ENCODE measurements at places on chromosomes 5 and 9. TPM values are rescaled to one million over a fixed set of nuclear protein-coding genes. Genes with fewer than 3 reads are reported as not detected.

DNA sequence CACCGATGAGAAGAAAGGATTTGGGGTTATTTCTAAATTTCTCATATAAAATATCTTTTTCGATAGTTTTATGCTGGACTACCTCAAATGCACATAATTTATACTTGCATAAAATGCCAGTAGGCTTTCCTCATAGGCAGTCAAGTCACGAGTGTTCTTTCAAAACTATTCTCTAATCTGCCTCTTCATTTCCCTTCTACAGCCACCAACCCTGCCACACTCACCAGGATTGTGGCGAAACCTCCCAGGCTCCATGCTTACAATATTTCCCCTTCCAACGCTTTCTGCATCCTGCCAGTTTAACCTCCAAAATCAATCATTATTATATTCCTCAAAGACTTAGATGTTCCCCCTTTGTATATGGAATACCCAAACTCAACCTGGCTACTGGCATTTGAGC is 65.4 kb downstream of the FRMD3 start:
- DNase-seq, result no peak

- DNase-seq, result no peak
Observed at GRCh38 chr5:123864578-123864977, 352.6 kb downstream of the CSNK1G3 start.

The FOXD4 gene
- total RNA-seq, result not detected

DNA sequence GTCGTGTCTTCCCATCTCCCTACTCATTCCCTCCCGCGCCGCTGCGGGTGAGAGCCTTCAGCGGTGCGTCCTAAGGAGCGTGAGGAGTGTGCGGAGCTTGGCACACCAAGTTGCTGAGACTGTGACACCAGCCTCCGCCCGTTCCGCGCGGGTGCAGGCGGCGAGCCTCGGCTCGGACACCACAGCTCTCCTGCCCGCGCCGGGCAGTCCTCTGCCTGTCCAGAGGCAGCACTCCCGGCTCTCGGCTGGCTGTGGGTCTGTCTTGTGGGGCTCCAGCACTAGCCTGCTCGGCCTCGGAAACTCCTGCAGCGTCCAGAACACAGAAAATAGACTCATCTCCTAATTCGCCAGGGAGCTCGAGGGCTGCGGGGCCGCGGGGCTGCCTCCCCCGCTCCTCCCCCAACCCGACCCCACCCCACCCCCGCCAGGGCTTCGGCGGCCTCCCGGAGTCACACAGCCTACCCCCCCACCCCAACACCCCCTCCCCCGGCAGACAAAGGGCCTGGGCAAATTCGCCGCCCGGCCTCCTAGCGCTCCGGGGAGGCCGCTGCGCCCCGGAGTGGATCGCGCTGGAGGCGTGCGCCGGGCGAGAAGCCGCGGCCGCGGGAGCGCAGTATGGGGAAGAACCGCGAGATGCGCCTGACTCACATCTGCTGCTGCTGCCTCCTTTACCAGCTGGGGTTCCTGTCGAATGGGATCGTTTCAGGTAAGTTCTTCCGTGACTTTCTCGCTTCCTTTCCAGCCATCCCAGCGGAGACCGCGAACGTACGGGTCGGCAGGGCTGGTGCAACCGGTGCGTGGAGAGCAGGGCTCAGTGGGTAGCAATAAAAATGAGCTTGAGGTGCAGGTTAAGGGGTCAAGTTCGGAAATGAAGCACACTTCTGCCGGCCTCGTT is at the start of gene ADAMTS19:
Gene ADAMTS19, plus strand, starts transcription at position 522 of the 895 bp plus-strand sequence. Its CDS starts 94 bp downstream, at position 616.
- DNase-seq, result peak; percentile 15

- no peak for DNase-seq
Observed at GRCh38 chr9:91126761-91127445, 234.8 kb downstream of the AUH start.

- DNase-seq, result no peak
Observed at GRCh38 chr9:21414220-21414940, 5.5 kb downstream of the IFNA8 start.

- DNase-seq, result no peak
Observed at GRCh38 chr9:108270051-108270450, 585.7 kb downstream of the ACTL7B start.

DNA sequence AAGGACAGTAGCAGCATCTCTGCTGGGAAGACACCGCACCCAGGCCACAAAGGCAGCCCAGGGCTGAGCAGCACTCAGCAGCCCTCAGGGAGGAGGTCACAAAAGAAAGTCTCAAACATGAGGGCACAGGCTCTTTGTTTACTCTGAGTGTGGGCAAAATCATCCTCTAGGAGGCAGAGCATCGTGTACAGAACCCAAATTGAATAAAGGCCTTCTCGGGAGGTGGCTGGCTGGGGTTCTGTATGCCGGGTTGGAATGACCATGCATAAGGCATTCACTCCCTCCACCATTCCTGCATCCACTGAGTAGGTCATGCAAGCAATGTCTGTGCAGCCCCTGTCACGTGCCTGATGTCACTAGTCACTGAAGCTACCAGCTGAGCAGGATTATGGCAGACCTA is 412.8 kb downstream of the SPOCK1 start:
- DNase-seq, result no peak

Data from activated T-cell treated with anti-CD3 and anti-CD28 coated beads, Interleukin-2, amount 50 U/mL, for 72 hours (primary cell).